ENCODE measurements at places on chromosomes 12 and 14.

- no peak for DNase-seq
Observed at GRCh38 chr12:40898505-40898904, 206.3 kb downstream of the CNTN1 start.

- no peak for DNase-seq
Observed at GRCh38 chr12:69701826-69702225, 2.7 kb upstream of the BEST3 start.

DNA sequence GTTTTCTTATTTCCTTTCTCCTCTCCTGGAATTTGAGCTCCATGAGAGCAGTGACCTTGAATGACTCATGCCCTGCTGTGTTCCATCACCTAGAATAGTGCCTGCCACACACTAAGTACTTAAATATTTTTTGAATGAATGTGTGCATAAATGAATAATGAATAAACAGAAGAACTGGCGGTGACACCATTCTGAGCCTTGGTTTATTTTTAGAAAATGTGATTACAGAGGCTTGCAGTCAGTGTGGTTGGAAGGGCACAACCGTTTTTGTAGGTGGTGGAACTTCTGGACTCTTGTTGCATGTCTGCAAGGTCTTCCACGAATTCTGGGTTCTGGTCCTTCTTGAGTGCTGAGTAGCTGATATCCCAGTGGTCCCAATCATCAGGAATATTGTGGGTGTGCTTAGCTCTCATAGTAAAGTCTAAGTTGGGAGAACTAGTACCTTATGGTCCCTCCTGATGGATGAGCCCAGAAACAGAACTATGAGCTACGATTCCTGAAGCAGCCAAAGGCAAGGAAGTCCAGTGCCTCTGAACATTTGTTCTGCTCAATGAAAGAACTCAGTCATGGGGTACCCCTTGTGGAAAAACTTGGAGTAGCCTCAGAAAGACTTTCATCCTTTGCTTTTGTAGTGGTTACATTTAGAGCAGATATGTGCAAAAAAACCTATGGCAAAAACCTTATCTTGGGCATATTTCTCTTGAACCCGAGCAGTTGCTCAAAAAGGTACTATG, 28.8 kb upstream of the BHLHE41 start:
- DNase-seq, result peak; percentile 91

DNA sequence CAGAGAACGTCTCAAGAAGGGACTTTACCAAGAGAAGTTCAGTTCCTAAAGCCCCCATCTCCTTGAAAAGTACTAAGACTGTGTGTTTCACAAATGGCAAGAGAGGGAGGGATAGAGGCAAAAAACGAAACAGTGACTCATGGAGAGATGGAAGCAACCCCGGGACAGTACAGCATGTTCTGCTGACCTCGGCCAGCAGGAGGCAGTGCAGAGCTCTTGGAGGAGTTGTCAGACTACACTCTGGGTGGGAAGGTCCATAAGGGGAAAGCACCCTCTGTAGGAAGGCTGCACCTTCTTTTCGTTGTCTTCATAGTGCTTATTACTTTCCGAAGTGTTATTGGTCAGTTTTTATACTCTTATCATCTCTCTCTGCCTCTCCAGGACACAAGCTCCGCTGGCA, 525.2 kb upstream of the CCDC196 start:
- DNase-seq, result no peak

GRCh38 chr12:120361506-120362208, 7.3 kb downstream of the MSI1 start:
- no peak for DNase-seq

DNA sequence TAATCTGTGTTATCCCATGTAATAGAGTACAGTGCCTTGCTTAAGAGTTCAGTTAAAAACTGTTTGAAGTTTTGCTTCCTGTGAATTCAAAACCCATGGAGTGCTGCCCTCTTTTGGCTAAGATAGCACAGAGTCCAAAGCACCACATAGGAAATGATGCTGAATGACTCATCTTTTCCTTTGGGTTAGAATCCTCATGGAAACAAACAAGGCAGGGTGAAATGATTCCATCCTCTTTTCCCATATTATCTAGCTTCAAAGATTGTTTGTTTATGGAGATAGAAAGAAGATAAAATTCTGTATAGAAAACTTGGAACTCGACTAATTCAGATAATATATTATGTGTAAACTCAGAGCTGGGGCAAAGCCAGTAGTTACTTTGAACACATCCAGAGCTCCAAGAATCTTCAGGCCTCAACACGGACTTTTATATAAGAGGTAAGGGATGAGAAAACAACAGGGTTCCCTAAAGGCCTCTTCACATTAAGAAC, 87.4 kb downstream of the OTOGL start:
- peak; percentile 89 for DNase-seq

- DNase-seq, result no peak
Observed at GRCh38 chr14:34474187-34474679, 12.2 kb upstream of the SPTSSA start.

DNA sequence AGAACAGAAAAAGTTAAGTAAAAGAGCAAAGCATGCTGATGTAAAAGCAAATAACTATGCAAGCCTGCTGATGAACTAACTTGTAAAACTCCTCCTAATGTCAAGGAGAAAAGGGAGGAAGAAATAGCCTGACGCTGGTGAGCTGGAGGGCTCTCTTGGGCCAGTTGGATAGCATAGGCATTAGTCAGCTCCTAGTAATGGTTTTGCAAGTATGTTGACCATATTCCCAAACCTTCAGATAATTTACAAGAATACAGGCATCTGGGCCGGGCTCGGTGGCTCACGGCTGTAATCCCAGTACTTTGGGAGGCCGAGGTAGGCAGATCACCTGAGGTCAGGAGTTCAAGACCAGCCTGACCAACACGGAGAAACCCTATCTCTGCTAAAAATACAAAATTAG, 871.4 kb downstream of the C12orf50 start:
- peak; percentile 95 for DNase-seq

DNA sequence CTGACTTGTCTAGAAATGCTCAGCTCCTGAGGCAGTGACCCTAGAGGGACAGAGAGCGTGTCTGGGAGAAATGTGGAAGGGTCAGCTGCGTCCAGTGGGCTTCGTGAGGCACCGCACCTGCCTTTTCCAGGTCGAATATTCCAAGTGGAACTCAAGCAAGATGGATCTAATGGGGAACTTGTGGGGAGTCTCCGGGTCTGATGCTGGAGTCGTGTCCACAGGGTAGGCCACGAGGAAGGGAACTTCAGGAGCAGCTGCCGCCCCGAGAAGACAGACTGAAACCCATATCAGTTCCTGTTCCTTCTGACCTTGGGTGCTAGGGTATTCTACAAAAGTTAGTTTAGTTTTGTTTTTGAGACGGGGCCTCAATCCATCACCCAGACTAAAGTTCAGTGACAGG, 67.5 kb downstream of the TNFAIP2 start:
- no peak for DNase-seq

DNA sequence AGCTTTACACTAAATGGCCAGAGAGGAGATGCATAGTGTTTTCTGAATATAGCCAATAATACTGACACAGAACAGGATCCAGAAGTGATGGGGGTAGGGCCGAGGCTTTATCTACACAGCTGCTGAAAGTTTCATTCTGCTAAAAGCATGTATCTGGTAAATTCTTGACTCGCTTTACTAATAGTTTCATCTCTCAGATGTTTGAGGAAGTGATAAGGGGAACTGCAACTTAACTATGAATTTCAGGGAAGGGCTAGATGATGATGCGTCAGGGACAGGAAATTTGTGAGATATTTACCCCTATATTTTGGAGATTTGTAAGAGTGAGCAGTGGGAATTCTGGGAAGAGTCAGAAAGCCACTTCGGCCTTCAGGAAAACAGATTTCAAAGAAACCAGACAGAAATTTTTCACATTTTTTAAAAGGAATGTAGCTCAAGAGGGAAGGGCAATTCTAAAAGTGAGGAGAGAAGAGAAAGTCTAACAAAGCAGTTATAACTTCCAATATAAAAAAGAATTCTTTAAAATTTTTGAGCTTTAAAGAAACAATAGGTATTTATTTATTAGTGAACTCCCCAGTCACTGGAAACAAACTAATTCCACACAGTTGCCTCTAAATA, 243.1 kb downstream of the BCAT1 start:
- no peak for DNase-seq

DNA sequence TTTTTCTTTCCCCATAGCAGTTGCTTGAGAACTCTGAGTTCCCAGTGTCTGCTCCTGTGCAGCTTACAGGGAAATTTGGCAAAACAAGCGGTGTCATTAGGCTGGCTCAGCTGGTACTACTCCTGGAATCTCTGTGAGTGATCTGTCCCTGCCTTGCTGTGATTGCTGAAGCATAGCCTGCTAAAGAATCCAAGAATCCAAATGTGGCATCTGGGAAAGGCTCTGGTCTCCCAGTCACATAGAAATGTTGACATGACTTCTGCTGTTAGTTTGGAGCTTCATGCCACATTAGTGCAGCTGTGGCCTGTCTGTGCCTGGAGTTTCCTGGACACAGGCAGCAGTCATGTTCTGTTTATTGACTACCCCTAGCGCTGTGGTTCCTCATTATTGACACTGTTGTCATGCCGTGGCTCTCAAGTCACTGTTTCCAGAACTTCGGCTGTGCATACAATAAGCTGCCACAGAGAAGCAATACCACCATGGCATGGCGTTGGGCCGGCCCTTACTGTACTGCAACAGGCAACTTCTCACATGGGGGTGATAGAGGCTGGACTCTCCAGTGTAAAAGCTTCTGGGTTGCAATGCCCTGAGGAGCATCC, 166.8 kb downstream of the MYRFL start:
- no peak for DNase-seq

- no peak for DNase-seq
Observed at GRCh38 chr12:30976206-30976605, 49.7 kb downstream of the TSPAN11 start.

- no peak for DNase-seq
Observed at GRCh38 chr12:122533856-122534255, 6.8 kb downstream of the KNTC1 start.

GRCh38 chr12:53938326-53939140, at the start of gene HOXC13:
HOXC13 (plus strand) TSS chr12:53938831; CDS start chr12:53938907, 76 bp downstream.
- peak; percentile 96 for DNase-seq

DNA sequence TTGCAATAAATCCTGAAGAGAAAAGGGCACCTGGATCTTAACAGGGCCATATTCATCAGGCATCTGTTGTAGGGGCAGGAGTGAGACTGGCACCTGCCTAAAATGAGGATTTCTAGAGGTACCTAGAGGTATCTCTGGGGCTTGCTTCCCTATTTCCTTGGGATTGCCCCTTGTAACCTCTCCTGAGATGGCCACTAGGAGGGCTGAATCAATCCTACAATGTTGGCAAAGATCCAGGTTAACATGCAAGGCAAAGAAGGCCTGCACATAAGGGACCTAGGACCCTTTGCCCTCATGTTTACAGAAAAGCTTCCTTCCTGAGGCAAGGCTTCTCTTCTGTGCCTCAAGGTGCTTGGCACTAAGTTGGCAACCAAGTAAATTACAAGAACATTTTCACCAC, 25.8 kb upstream of the CLEC4E start:
- DNase-seq, result no peak

- DNase-seq, result no peak
Observed at GRCh38 chr12:124321556-124322270, 26.8 kb downstream of the RFLNA start.

Data from HS-5 (cell line).